Uterus (tissue), 4 donors: ENCODE measurements at places on chromosomes 4 and X. TPM values are rescaled to one million over a fixed set of nuclear protein-coding genes. Genes with fewer than 3 reads are reported as not detected.

DNA sequence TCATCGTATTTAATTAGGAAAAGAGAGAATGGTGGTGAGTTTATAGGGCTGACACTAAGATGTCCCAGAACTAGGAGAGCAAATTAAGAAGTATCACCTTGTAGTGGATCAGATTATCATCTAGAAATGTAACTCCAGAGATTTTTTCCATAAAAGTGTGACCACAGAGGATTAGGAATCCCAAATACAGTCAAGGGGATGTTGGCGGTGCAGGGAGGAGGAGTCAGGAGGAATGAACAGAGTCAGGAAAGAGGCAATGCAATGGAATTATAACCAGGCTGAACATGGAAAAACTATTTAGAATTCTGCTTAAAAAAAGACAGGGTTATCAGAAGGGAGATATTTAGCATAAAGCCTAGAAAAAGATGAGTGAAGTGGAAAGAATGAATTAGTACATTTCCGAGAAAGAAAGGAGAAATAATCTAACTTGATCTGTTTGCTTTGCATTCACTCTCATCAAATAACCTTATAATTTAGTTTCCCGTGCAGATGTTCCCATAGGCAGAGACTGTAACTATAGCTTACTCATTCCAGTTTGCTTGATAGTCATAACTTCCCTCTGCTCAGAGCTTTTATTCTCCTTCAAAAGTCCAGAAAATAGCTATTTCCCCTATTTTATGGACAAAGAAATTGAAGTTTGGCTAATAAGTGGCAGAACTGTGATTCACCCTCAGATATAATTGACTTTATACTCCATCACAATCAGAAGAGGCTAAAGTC is 56.4 kb downstream of the SCFD2 start:
- H3K27ac ChIP-seq = peak overlapping the region; percentile 48
- no peak for DNase-seq
- no peaks in the 10 kb centered on the region for H3K27me3 ChIP-seq
- H3K36me3 ChIP-seq = no peaks in the 10 kb centered on the region
- no peak overlapping the region for H3K4me3 ChIP-seq
- H3K4me1 ChIP-seq = no peaks in the 10 kb centered on the region

DNA sequence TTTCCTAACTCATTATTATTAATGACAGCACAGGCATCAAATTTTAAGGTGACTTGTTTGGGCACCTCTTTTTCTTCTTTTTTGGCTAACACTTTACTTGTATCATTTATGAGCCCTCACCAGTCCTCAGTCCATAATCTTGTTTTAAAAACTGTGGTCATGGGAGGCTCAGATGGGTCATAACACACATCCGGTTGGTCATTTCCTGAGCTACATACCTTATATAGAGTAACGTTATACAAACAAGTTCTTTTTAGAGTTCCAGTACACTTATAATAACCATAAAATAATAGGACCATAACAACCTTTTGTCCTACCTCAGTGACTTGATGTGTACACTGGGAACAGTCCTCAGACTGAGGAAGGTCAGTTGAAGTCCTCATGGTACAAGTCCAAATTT is 21.1 kb upstream of the PLS3 start:
- no peaks in the 10 kb centered on the region for H3K4me1 ChIP-seq
- no peak for DNase-seq
- no peak overlapping the region for H3K4me3 ChIP-seq
- H3K27me3 ChIP-seq = no peaks in the 10 kb centered on the region
- H3K36me3 ChIP-seq = no peaks in the 10 kb centered on the region

GRCh38 chr4:24630937-24631336 is 46.6 kb upstream of the DHX15 start:
- no peak for DNase-seq
- H3K36me3 ChIP-seq = no peaks in the 10 kb centered on the region
- H3K4me1 ChIP-seq = no peaks in the 10 kb centered on the region
- H3K27me3 ChIP-seq = no peaks in the 10 kb centered on the region
- H3K4me3 ChIP-seq = no peak overlapping the region
- no peak overlapping the region for H3K27ac ChIP-seq

DNA sequence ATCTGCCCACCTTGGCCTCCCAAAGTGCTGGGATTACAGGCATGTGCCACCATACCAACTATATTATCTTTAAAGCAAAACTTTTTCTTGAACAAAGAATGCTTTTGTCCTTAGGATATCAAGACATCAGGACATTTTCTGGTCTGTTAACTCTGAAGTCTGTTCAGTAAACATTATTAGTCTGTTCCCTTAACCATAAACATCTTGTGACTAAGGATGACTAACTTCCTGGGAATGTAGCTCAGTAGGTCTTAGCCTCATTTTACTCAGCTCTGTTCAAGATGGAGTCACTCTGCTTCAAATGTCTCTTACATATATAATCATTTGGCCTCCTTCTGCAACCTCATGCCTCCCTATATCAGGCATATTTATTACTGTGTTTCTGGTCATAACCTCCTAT is 122.9 kb downstream of the UBE2NL start:
- H3K27ac ChIP-seq = no peak overlapping the region
- H3K4me3 ChIP-seq = no peak overlapping the region
- H3K4me1 ChIP-seq = no peaks in the 10 kb centered on the region
- DNase-seq = no peak
- H3K27me3 ChIP-seq = no peaks in the 10 kb centered on the region

- no peak overlapping the region for H3K4me3 ChIP-seq
- no peak overlapping the region for H3K27ac ChIP-seq
- H3K27me3 ChIP-seq = no peaks in the 10 kb centered on the region
- no peaks in the 10 kb centered on the region for H3K36me3 ChIP-seq
- no peaks in the 10 kb centered on the region for H3K4me1 ChIP-seq
Measured at GRCh38 chr4:126916626-126917140, 716.1 kb upstream of the INTU start.

DNA sequence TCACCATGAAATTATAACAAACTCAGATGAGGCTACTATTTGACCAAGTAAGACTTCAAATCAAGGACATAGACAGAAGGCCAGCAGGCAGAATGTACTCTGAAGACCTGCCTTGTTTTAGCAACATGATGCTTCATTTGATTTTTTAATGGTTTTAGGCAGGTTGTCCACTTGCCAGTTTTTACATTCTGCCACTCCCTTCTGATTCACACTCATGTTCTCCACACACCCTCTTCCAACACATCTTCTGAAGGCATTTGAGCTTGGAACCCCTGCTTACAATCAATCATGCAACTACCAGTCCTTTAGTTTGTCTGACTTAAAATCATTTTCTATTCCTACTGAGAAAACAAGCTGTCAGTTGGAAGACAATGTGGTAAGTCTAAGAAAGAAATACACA is 114.9 kb upstream of the SMIM31 start:
- no peaks in the 10 kb centered on the region for H3K27me3 ChIP-seq
- H3K36me3 ChIP-seq = no peaks in the 10 kb centered on the region
- no peak overlapping the region for H3K27ac ChIP-seq
- H3K4me3 ChIP-seq = no peak overlapping the region
- DNase-seq = no peak
- H3K4me1 ChIP-seq = no peaks in the 10 kb centered on the region

DNA sequence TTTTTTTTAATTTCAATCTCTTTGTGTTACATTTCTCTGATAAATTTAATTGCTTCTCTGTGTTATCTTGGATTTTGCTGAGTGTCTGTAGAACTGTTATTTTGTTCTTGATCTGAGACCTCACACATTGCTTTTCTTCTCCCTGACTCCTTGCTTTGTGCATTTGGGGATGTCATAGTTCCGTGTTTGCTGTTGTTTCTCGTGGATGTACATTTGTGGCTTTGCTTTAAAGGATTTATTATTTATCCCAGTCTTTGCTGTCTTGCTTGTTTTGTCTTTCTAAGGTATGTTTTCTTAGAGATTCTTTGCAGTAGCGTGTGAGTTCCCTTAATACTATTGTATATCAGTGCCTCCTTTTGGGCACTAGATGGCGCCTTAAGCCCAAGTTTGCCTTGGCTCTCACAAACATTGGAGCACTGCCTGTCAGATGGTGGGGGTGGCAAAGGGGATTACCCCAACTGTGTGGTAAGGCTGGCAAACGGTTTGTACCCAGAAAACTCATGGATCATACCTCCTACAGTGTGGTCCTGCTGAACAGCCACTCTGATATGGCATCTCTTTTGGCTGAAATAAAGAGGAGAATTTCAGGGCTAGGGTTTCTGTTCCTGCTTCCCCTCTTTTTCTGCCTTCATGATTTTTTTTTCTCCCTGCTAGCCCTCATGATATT is 96.4 kb downstream of the PGRMC2 start:
- H3K4me3 ChIP-seq = no peak overlapping the region
- H3K36me3 ChIP-seq = no peaks in the 10 kb centered on the region
- DNase-seq = peak; percentile 57
- H3K27me3 ChIP-seq = no peaks in the 10 kb centered on the region
- no peak overlapping the region for H3K27ac ChIP-seq
- no peaks in the 10 kb centered on the region for H3K4me1 ChIP-seq

DNA sequence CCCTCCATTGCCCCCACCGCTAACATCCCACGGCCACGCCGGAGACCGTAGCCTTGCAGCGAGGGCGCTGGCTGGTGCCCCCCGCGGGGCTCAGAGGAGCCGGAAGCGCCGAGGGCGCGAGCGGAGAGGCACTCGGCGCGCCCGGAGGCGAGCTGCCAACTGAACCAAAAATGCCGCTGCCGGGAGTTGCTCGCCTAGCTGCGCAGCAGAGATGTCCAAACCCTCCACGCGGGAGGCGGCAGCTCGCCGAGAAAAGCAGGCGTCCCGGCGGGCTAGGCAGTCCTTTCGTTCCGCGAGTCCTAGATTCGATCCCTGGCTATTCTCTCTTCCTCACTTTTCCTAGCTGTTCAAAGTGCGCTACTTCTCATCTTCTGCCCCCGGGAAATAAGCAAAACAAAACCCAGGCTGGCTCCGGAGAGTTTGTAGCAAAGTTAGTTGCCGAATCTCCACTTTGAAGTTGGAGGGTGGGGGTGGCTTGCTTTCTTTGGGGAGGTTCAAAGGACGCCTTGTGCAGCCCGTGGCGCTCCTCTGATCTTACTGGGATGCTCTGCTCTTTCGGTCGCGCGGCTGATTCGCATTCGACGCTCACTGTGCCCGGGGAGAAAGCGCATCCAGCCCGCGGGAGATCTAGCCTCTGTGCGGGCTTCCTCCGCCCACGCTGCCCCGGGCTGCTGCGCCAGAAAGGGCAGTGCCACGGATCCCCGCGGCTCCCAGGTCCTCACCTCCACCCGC is 723 bp downstream of the NKX6-1 start:
- no peak overlapping the region for H3K27ac ChIP-seq
- H3K36me3 ChIP-seq = no peaks in the 10 kb centered on the region
- peak; percentile 22 for DNase-seq
- peak overlapping the region; percentile 30 for H3K4me3 ChIP-seq
- peaks cover 95% of the 10 kb centered on the region for H3K27me3 ChIP-seq

- no peaks in the 10 kb centered on the region for H3K27me3 ChIP-seq
- no peak for DNase-seq
- H3K36me3 ChIP-seq = no peaks in the 10 kb centered on the region
- H3K27ac ChIP-seq = no peak overlapping the region
- H3K4me3 ChIP-seq = no peak overlapping the region
Measured at GRCh38 chr4:161555689-161556660, 607.8 kb downstream of the FSTL5 start.

DNA sequence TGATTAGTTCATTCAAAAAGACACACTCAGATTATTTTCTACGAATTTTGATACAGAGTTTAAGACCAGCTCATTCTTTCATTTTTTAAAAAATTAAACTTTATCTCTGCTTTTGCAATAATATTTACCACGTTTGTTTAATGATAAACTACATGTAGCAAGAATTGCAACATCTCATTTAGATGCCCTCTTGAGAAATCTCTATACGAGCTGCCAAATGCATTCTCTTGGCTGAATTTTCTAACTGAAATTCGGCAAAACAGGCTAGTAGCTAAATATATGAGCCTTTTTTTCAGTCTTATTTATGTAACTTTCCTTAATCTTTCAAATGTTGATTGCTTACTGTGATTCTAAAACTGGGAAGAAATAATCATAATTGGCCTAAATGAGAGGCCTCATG is 2.1 kb upstream of the GC start:
- H3K36me3 ChIP-seq = no peaks in the 10 kb centered on the region
- DNase-seq = no peak
- H3K27me3 ChIP-seq = no peaks in the 10 kb centered on the region
- H3K4me3 ChIP-seq = no peak overlapping the region
- H3K4me1 ChIP-seq = no peaks in the 10 kb centered on the region
- H3K27ac ChIP-seq = no peak overlapping the region

- H3K4me3 ChIP-seq = no peak overlapping the region
- no peak overlapping the region for H3K27ac ChIP-seq
- H3K36me3 ChIP-seq = no peaks in the 10 kb centered on the region
- DNase-seq = no peak
Measured at GRCh38 chrX:101602077-101602476, 15.7 kb downstream of the ARMCX6 start.

DNA sequence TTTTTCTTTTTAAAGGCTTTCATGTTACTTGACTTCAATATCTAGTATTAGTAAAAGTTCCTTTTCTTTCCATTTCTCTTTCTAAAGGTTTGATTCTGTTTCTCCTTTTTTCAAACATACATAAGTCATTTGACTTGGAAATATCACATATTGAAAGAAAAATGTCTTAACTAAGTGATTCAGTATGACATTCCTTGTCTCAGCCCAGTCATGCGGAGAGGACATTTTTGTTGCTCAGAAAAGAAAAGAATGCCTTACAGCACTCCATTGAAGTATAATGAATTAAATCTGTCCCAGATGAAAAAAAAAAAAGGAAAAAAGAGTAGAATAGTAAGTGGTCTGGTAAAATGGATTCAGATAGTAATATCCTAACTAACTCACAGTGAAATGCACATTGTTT is 466.1 kb downstream of the ADGRL3 start:
- no peak for DNase-seq
- H3K36me3 ChIP-seq = no peaks in the 10 kb centered on the region

DNA sequence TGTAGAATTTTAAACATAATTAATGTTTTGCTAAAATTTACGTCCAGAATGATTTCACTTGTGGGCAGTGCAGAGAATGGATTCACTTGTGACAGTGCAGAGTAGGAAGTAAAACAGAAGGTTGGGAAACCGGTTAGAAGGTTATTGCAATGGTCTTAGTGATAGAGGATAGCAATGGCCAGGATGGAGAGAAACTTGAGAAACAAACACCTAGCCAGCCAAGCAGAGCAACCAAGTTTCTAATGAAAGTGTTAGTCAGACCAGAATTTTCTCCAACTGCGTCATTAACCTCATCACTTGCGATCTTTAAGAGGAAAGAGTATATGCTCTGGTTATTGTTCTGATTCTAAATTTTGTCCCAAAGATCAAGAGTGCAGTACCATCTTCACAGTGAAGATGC is 50.0 kb upstream of the TBC1D9 start:
- DNase-seq = no peak
- no peak overlapping the region for H3K27ac ChIP-seq

GRCh38 chrX:25433307-25433706 is 417.5 kb upstream of the ARX start:
- H3K36me3 ChIP-seq = no peaks in the 10 kb centered on the region
- no peaks in the 10 kb centered on the region for H3K27me3 ChIP-seq
- no peaks in the 10 kb centered on the region for H3K4me1 ChIP-seq
- H3K27ac ChIP-seq = no peak overlapping the region
- H3K4me3 ChIP-seq = no peak overlapping the region

KDR gene
- total RNA-seq = 129 TPM

GLUD2 gene
- 0.77 TPM for total RNA-seq

ZFP42 gene
- not detected for total RNA-seq

ADGRL3 gene
- 31.5 TPM for total RNA-seq

RHOXF2 gene
- not detected for total RNA-seq

CLDN34 gene
- 1.2 TPM for total RNA-seq

ENOX2 gene
- 11.5 TPM for total RNA-seq

DCAF12L2 gene
- 1.5 TPM for total RNA-seq
